ENCODE measurements at places on chromosomes 3 and 15.

DNA sequence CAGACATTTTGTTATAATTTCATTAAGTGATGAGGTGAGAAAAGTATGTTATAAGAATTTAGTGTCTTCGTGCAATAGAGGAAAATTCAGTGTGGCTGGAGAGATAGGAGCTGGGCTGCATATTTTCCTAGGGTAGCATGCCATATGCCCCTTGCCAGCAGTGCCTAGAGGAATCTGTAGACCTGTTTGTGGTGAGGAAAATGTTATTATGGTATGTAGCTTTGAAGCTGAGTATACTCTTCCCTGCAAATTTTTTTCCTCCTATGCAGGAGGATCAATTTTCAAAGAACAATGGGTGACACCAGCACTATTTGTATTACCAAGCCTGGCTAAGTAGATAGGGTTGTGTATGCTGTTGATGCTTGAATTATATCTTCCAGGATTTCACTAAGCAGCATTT is 200.6 kb downstream of the EDEM1 start:
- DNase-seq: no peak

- DNase-seq: no peak
These were observed 267.7 kb upstream of the BCHE start for GRCh38 chr3:166104938-166105337.

DNA sequence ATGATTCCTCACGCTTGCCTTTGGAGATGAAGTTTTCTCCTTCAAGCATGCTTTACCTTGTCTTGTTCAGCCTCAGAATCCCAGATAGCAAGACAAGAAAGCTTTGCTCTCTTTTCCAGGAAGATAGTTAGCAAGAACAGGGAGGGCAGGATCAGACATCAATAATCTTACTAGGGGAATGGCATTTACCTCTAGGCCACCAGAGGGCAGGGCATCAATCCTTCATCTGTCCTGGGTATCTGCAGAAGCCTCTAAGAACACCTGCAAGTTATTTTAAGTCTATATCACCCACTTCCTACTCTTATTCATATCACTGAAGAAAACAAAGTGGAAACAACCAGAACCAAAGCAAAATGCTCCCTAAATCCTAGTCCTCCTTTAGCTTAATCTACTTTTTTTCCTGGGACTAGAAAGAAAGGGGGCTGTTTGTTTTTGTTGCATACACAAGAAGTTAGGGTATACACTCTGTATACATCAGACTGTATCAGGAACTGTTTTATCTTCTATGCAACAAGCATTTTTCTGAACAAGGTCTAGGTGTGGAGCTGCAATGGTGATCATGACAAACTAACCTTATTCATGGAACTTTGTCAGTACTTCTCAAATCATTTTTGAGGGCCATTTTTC is 862.5 kb downstream of the CADM2 start:
- DNase-seq: no peak

GRCh38 chr15:45105586-45105985 is 8.4 kb downstream of the DUOX2 start:
- no peak for DNase-seq

GRCh38 chr3:156317462-156318074 is 197.2 kb downstream of the KCNAB1 start:
- no peak for DNase-seq
